ENCODE measurements at places on chromosomes 16 and 17.

GRCh38 chr17:1625581-1625980, 3.1 kb downstream of the SLC43A2 start:
- no peak for DNase-seq

DNA sequence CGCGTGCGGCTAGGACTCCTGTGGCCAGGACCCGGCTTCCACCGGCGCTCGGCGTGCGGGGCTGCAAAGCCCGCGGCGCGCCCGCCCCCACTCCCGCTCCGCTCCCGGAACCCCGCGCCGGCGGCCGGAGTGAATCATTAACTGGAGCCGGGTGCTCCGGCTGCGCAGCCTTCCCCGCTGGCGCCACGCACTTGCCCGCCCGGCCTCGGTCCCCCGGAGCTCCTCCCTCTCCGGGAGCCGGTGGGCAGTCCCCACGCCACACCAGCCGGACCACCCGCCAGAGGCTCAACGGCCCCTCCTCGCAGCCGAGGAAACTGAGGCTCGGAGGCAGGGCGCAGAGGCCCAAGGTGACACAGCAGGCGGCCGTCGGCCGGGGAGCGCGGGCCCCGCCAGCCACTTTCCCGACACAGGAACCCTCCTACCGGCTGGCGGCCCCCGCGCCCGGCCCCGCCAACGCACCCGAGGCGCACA, 580 bp downstream of the BCAR1 start:
- DNase-seq = no peak

DNA sequence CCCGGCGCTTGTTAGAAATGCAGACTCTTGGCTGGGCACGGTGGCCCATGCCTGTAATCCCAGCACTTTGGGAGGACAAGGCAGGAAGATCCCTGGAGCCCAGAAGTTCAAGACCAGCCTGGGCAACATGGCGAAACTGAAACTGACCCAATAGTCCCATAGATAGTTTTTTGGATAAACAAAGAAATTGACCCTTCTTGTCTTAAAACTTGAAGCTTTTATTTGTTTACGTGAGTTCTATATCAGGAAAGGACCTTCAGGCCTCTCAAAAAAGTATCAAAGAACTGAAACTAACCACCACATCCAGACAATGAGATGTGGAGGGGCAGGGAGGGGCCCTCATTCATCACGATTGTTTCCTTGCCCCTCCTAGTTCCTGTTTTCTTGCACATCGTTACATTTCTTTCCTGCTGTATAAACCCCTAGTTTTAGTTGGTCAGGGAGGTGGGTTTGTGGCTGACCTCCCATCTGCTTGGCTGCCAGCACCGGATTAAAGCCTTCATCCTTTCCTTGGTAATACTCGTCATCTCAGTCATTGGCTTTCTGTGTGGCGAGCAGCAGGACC, 29.9 kb upstream of the PRM1 start:
- no peak for DNase-seq

- DNase-seq = no peak
These were observed 9.2 kb downstream of the CACNG1 start for GRCh38 chr17:67053438-67054000.

DNA sequence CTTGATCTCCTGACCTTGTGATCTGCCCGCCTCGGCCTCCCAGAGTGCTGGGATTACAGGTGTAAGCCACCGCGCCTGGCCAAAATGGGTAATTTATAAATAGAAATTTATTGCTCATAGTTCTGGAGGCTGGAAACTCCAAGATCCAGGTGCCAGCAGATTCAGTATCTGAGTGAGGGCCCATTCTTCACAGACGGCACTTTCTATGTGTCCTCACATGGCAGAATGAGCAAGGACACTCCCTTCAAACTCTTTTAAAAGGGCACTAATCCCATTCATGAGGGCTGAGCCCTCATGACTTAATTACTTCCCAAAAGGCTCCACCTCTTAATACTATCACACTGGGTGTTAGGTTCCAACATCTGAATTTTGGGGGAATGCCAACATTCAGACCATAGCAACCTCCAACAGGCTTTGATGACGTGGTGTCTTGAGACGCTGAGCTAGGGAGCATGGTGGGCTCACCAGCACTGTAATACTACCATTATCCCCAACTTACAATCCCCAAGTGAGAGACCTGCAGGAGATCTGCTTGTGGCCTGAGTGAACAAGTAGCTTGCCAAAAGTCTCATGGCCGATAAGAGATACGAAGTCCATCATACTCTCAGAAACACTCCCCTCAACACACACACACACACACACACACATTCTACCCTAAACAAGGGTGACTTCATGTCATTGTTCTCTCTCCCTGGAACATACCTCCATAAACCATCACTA, 8.5 kb downstream of the CMTM4 start:
- no peak for DNase-seq

GRCh38 chr17:50274142-50274896, at the start of gene TMEM92:
TSS of gene TMEM92 (plus strand) at chr17:50274466. CDS start at chr17:50274502, 36 bp downstream.
- DNase-seq = no peak

- no peak for DNase-seq
These were observed 4.1 kb upstream of the MSLN start for GRCh38 chr16:756428-756827.

GRCh38 chr16:22240023-22240710, 34.1 kb downstream of the EEF2K start:
- DNase-seq = no peak

DNA sequence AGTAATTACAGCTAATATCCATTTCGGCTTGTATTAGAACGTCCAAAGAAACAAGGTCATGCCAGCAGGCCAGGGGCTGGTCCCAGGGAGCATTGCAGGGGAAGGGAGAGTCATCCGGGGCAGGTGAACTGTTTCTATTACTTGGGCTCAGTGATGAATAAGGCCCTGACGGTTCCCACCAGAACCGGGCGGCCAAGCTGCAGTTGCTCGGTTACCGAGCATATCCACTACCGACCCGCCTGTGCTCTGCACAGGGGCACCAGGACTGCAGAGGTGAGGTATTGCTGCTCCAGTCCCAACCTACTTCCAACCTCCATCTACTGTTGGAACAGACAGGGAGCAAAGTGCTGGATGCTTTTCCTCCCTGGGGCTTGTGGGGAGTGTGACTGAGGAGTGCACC, 295.5 kb downstream of the MAF start:
- no peak for DNase-seq
